ENCODE measurements at places on chromosomes 6 and 20.

DNA sequence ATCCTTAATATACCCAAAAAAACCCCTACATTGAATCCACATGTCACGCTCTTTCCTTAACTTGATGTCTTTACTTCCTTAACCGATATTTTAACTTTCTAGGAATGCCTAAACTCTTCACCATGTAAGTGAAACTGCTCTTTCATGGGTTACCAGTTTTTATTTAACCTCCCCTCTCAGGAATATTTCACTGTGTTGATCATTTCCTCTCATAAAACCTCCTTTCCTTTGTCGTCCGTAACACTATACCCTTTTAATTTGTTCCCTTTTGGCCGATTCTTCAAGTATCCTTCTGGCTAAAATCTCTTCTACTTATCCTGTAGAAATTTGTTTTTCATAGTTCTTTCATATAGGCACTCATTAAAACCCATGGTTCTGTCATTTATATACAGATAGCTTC is 24.6 kb downstream of the SYCP2 start:
- no peak for DNase-seq

GRCh38 chr6:123849406-123849805 is 45.7 kb downstream of the NKAIN2 start:
- no peak for DNase-seq

DNA sequence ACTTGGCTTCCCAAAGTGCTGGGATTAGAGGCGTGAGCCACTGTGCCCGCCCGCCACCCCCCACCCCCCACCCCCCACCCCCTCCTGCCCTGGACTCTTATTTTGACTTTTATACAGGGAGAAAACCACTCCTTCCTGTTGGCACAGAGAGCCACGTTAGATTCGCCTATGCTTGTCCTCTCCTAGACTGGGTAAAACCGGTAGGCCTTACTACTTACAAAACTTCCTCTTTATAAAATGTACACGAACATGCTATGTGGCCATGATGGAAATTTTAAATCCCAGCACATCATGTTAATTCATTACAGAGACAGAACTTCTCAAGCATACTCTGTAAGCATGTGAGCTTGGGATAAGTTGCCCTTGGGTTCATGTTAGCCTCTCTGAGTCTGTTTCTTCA is 124.2 kb downstream of the SLC24A3 start:
- no peak for DNase-seq

DNA sequence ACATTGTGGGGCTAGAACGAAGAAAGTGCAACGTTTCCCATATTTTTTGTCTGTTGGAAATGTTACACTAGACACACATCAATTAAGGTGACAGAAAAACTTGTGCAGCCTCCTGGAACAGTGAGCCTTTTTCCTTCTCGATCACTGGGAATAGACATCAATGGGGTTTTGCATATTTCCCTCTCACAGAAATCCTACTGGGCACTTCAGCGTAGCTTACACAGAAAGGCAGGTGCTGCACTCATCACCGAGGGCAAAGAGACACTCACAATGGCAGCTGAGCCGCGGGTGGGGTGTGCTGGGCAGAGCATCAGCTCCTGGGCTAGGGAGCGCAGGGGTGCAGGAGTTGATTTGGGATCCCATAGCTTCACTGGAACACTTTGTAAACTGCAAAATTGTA is 64.5 kb downstream of the THBS2 start:
- no peak for DNase-seq

- no peak for DNase-seq
Observed at GRCh38 chr6:41937861-41938574, 3.6 kb downstream of the CCND3 start.
